ENCODE measurements at places on chromosomes 16 and 17.
A peak's percentile ranks its signal among the peaks of the same experiment; 100 is the strongest.

GRCh38 chr16:25922438-25922837 lies 230.7 kb downstream of the HS3ST4 start:
- no peak for DNase-seq

- no peak for DNase-seq
Measured at GRCh38 chr17:49497148-49498028, 2.3 kb downstream of the NGFR start.

DNA sequence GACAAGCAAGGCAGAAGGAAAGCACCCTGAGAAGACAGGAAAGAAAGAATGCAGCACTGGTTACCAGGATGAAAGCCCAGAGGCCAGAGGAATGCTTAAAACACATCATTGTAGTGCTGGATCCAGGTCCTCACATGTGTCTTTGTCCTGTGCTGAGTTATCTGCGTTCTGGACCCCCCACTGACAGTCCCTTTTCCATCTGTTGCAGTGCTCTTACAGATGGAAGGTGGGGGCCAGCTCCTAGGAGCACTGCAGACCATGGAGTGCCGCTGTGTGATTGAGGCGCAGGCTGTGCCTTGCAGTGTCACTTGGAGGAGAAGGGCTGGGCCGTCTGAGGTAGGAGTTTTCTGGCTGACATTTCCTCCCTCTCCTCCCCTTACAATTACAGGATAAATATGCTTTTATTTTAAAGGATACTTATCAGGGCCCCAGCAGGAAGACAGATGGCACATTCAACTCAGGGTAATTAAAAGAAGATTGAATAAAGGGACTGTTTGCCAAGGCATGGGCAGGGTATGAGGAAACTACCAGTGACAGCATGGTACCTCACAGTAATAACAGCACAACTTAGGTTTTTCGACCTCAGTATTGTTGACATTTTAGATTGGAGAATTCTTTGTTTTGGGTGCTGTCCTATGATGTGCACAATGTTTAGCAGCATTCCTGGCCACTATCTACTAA lies 3.0 kb downstream of the EME1 start:
- DNase-seq, result no peak

- peak; percentile 89 for DNase-seq
Measured at GRCh38 chr16:88785106-88785924, at the start of gene PIEZO1. Gene PIEZO1, minus strand, starts transcription at chr16:88785220. Its CDS starts 256 bp downstream, at chr16:88784964.

GRCh38 chr16:88003736-88004135 lies 52.5 kb downstream of the BANP start:
- DNase-seq, result no peak

DNA sequence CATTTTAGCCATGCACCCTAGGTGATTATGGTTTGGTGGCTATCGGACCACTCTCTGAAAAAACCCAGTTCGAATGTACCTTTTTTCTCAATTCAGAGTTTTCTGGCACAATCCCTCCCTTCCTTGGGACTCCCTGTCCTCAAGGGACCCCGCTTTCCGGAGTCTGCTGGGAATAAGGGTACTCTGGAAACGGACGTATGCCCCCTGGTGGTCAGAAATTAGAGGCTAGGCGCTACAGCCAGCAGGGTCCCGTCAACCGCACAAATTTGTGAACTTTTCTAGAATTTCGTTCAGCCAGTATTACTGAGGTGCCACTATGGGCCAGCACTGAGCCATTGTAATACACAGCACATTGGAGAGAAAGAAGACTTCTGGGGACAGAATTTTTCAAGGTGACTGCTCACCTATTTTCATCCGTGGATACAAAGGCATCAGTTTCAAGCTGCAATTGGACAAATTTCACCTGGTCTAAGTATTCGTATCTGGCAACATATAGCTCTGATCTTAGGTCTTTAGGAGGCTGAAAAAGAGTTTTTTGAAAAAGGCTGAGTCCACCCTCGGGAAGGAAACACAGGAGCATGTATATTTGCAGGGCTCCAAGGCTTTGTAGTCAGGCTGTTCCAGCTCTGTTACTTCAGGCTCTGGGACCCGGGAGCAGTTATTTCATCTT lies 27.1 kb upstream of the CRYBA1 start:
- DNase-seq, result peak; percentile 84

GRCh38 chr16:14071576-14072271 lies 605 bp downstream of the MRTFB start:
- DNase-seq, result peak; percentile 6

DNA sequence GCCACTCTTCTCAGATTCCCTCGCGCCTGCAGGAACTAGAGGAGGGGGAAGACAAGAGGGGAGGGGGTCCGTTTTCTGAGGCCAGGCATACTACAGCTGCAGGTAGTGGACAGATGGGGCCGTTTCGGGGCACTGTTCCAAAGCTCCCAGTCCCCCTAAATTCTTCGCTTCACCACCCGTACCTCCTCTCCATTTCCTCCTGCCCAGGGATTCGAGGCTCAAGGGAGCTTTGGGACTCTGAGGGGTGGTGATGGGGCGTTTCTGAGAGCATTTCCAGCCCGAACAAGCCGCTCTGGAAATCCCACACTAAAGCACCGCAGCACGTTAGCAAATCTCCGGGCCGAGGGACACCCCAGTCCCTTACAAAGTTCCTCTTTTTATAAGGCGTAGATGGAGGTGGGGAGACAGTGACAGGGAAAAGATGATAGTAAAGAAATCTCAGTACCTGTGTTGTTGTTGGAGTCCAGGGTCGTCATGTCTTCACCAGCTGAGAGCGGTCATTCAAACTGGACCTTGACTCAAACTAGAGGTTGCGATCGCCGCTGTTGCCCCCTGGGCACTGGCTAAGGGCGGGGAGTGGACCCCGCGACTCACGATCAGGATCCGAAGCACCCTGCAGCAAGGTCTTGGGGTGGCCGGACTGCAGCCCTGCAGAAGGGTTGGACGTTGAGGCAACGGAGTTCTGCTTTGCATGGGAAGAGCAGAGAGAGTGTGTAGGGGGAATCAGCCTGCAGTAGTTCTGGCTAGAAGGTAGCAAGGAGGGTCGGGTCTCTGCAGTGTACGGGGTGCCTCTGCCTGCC lies 570 bp downstream of the NR1D1 start:
- peak; percentile 91 for DNase-seq

- DNase-seq, result no peak
Measured at GRCh38 chr17:29709866-29710519, 87.3 kb upstream of the CORO6 start.

GRCh38 chr17:75877752-75878173 lies 618 bp downstream of the TRIM47 start:
- DNase-seq, result peak; percentile 87

DNA sequence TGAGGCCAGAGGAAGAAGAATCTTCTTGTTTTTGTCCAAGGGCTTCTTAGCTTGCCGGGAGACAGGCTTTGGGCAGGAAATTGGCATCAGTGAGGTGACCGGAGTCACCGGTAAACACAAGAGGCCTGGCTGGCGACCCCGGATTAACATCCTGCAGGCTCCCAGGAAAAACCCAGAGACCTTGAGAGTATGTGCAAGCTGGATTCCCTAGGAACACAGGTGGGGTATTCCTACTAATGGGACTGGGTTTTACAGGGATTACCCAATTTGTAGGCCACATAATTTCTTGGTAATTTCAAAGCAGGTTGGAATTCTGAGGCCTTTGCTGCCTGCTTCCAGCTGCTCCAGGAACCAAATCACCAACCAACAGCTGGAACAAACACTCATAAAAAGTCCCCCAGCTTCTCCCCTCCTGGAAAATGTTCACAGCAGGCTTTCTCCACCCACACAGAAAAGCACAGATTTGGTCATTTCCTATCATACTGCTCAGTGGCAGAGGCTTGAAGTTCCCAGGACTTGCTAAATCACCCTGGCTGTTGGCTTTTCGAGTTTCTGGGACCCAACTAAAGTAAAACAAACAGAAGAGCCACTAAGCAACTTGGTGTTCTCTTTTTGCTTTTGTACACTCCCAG lies 258.8 kb downstream of the IRF8 start:
- peak; percentile 49 for DNase-seq

- no peak for DNase-seq
Measured at GRCh38 chr17:59487161-59487873, 78.1 kb upstream of the DHX40 start.

DNA sequence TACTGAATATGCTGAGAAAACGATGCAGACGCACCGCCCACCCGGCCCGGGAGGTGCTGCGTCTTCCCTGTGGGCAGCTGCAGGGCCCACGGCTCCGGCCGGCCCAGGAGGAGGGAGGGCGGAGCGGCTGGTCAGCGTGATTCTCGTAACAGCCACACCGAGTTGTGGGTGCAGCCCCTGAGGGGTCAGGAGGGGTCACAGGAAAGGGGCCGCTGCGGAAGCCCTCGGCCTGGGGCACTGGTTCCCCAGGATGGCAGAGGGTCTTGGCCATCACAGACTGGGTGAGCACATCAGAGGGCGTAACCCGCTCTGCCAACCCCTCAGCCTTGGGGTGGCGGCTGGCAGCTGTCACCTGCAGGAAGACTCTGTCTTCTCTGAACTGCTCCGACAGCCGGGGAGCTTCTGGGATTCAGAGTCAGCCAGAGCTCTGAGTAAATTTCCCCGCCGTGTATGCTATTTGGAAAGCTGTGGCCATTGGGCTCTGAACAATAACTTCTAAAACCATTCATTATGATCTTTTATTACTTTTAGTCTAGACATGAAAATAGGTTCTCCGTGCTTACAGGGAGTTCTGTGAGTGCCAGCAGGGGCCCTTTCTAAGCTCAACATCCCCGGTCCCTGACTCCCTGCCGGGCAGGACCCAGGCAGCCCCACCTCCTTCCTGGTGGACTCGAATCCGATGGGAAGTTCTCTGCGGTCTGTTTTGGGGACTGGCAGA lies 87.4 kb upstream of the CHMP6 start:
- DNase-seq, result no peak

DNA sequence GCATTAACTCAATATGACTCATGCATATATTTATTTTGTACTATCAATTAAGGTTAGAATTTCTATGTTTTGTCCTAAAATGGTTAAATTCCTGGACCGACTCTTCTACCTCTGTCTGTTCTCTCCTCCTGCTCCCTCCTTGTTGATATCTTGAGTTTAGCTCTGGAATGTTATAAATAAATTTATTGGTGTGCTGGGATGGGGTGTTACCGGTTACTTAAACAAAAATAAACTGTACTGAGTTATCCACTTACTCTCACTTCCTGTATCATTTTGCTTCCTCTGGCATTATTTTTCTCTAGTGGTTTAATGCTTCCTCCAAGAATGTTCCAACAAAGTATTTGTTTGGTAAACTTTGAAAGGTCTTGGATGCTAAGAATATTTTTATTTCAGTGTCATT lies 120.1 kb downstream of the ABCA8 start:
- DNase-seq, result no peak

DNA sequence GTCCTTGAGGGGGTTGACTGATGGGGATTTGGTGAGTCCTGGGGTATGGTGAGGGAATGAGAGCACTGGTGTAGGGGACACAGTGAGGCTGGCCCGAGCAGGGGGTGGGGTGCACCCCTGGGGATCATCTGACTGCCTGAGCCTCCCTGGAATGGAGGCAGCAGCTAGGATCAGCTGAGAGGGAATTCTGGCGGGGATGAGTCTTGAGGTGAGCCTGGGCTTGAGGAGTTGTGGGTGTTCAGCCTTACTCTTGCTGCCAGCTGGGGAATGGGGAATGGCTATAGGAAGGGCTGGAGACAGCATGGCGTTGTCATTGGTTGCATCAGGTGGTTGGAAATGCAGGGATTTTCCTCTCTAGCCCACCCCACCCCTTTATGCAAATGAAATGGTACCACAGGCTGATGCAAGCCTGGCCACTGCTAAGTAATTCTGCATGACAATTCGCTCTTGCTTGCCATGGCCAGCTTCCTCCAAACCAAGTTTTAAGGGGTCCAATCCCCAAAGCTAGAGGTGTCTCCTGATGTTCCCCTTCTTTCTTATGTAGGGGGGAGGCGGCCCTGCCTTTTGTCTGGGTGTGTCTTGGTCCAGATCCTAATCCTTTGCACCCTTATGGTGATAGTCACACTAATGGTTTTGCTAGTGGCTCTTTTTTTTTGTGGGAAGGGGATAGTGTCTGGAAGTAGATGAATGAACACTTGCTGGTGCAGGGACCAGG lies 7.5 kb downstream of the NFE2L1 start:
- DNase-seq, result peak; percentile 81

DNA sequence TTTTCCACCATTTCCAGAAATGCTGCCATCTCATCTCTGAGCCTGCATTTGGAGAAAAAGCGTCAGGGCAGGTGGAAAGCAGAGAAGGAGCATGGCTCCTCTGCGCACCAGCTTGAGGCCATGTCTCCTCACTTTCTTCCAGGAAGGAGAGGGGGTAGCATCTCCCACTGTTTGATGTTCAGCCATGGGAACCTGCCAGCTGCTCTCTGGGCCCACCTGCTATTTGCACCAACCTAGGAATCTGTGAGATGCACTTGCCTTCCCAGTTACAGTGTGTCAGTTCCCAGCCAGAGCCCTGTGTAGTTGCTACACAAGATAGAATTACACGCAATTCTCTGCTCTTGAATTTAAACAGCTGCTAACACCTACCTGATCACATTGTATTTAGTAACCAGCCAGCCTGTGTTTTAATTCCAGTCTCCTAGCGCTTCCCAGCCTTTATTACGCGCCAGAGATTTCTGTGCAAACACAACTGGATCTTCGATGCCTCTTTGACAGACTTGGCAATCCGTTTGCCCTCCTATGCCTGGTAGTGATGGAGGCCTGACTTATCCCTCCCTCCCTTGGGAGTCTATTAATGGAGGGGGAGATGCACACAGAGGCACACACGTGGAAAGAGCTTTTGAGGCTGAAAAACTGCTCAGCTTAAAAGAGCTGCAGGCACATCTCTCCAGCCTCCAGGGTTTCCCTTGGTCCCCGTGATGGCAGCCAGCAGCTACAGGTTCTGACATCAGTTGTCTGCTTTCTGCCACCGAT lies 98.1 kb upstream of the SEC14L1 start:
- no peak for DNase-seq

DNA sequence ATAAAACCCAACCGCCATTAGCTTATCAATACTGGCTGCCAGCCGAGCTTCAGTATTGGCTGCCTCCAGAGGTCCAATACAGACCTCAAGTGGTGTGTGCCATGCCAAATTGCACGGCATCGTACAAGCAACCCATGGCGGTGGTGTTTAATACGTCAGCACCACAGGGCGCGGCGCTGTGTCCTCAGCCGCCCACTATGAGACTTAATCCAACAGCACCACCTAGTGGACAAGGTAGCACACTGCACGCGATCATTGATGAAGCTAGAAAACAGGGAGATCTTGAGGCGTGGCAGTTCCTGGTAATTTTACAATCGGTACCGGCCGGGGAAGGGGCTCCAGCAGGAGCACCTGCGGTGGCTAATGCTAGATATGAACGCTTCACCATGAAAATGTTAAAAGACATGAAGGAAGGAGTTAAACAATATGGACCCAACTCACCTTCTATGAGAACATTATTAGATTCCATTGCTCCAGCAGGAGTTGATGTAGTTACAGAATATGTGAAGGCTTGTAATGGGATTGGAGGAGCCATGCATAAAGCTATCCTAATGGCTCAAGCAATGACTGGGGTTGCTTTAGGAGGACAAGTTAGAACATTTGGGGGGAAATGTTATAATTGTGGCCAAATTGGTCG lies 15.4 kb downstream of the FLYWCH1 start:
- DNase-seq, result peak; percentile 97
